ENCODE measurements at places on chromosomes 2 and 18. TPM values are rescaled to one million over a fixed set of nuclear protein-coding genes. Genes with fewer than 3 reads are reported as not detected.

GRCh38 chr2:95313296-95314131, 16.4 kb downstream of the KCNIP3 start:
- DNase-seq: no peak

The GREB1 gene
- 27.2 TPM for total RNA-seq

The TSPYL6 gene
- not detected for total RNA-seq

DNA sequence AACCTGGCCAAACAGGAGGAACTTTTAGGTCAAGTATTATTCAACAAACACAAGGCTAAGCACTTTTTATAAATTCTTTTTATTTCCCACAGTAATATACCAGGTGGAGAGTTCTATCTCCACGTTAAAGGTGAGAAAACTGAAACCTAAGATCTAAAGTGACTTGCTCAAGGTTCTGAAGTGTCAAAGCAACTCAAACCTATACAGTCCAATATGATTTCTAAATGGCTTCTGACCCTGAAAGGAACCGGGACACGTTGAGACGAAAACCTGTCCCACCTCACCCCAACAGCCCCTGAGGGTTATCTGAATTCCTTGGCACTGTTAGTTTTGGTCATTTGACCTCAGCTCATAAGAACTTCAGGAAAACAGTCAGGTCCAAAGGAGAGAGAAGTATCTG, 814.5 kb upstream of the LRATD1 start:
- DNase-seq: no peak

DNA sequence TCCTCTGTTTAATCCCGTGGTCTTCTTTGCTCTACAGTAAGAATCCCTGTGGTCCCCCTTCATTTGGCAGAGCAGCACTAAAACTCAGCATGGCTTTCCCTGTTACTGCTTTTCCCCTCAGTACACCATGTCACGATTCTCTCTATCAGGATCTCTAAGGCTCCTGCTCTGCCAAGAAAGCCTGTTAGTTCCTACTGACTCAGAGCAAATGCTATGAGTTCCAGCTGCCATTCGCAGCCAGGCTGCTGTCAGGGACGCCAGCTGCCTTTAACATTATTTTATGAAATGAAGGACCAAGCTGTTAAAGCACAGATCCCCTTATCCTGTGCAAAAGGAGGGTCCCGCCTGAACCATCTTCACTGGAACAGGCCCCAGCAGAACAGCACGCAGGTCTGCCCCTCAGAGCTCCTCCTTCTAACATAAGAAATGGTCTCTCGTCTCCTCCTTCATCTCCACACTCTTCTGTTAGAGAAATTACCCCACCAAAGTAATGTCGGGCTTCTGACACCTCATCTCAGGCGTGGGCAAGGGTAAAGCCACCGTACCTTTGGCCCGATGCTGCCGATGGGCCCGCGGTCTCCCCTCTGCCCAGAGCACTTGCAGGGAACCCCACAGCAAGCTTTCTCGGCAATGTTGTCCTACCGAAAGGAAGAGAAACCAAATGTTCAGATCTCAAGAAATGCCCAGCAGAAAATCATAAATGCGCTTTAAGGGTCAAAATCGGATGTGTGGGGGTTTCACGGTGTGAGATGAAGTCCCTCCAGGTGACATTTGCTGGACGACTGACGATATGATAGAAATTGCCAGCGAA, 52.6 kb downstream of the COL6A3 start:
- DNase-seq: no peak

The RGPD3 gene
- total RNA-seq: under 0.01 TPM

GRCh38 chr18:13696961-13697360, 29.4 kb downstream of the FAM210A start:
- DNase-seq: no peak

DNA sequence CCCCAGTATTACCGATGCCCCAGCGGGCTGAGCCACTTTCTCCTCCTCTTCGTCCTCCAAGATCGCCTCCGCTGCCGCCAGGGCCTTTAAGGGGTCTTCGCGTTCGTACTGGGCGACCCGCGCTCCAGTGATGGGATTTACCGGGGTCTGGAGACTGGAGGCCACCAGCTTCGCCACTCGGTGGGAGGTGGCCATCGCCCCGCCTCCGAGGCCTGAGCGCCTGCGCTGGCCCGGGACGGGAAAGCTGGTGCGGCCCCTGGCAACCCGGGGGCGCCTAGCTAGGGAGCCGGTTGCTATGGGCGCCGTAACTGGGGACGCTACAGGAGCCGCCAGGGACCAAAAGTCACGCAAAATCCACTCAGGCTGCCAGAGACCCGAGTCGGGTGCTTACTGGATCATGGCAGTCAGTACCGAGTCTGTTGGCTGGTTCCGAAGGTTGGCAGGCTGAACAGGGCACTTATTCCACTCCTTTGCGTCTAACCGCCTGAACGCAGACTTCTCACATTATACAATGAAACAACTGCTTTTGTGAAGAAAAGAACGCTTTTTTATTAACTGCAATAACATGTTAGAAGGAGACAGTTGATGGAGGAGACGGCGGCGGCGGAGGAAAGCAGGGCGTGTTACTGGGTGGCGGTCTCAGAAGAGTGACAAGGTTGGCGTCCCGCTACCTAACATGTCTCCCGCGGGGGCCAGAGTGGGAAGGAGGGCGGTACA, at the start of gene FAM161A:
TSS of gene FAM161A (minus strand) at position 214 of the 717 bp plus-strand sequence. CDS start at position 195, 19 bp downstream.
- peak; percentile 89 for DNase-seq
